ENCODE measurements at places on chromosomes 1 and 21.
A peak's percentile ranks its signal among the peaks of the same experiment; 100 is the strongest.

GRCh38 chr1:110874324-110875215, 1.6 kb downstream of the CD53 start:
- DNase-seq, result no peak

DNA sequence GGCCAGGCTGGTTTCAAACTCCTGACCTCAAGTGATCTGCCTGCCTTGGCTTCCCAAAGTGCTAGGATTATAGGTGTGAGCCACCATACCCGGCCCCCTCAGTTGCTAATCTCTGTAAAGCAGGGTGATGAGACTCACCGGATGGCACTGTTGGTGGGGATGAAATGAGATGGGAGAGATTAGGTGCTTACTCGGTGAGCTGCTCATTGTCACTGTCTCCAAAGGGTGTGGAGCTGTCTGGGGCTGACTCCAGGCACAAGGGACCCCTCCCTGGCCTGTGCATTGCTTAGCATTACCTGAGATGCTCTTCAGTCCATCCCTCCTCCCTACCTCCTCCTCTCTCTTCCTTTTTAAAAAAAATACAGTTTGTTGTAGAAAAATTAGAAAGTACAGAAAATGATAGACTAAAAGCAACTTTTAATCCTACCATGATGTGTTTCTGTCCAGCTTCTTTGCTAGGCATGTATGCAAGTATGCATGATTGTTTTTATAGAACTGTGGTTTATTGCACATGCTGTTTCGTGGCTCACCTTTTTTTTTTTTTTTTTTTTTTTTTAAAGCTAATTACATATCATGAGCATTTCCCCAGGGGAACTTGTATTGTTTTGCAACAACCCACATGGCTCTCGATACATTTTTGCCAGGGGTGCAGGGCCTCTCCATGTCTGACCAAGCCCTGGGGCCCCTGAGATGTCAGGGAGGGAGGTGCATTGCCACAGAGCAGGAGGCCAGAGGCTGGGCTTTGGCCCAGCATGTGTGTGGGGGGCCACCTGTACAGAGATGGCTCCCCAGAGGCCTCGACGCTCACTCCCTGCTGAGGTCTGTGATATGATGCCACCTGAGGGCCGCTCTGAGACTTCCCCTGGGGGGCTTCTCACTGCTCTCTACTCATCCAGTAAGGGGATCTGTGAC, 55.4 kb downstream of the ARHGEF10L start:
- DNase-seq, result no peak

GRCh38 chr1:39890273-39890672, 7.0 kb upstream of the TRIT1 start:
- no peak for DNase-seq

GRCh38 chr1:204041232-204041767, 31.6 kb upstream of the SOX13 start:
- DNase-seq, result no peak

- DNase-seq, result no peak
Measured at GRCh38 chr1:162026881-162027280, 3.2 kb upstream of the OLFML2B start.

DNA sequence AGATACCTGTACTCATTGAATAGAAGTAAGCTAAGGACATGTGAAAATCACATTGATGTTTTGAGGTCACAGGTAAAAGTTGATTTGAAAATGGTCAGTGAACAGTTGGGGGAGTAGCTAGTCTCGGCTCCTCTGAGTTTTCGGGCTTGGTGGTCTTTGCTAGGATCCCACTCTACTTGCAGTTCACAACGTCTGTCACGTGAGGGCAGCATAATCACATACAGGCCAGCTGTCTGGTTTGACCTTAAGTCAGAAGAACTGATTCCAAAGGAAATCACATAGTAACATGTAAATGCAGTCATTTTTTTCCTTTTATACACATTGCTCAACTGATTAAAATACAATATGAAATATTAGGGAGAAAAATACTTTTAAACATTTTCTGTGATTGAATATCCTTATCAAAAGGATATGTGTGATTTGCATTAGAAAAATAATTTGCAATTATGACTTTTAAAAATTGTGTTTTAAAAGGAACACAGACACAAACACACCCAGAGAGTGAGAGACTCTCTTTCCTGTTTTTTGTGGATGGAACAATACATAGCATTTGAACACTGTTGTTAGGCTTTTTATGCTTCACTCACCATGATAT, 21.8 kb upstream of the PDC start:
- DNase-seq, result peak; percentile 16

DNA sequence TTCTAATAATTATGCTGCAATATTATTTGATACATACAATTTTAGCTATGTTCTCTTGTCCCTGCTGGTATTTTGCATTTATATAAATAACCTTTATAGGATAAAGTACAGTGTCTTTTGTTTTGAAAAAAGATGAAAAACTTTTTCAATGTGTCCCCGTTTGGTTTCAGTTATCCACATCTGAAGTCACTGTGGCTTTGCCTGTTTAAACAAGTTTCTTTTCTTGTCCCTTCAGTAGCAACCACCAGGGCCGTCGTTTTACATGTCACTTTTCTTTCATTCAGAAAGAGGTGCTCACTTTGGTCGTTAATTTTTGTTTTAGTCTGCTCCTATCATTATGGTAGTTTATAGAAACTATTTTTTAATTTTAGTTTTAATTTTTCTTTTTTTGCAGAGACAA, 41.4 kb downstream of the RABGAP1L start:
- DNase-seq, result no peak

- DNase-seq, result no peak
Measured at GRCh38 chr1:3594706-3595377, 16.5 kb downstream of the MEGF6 start.

DNA sequence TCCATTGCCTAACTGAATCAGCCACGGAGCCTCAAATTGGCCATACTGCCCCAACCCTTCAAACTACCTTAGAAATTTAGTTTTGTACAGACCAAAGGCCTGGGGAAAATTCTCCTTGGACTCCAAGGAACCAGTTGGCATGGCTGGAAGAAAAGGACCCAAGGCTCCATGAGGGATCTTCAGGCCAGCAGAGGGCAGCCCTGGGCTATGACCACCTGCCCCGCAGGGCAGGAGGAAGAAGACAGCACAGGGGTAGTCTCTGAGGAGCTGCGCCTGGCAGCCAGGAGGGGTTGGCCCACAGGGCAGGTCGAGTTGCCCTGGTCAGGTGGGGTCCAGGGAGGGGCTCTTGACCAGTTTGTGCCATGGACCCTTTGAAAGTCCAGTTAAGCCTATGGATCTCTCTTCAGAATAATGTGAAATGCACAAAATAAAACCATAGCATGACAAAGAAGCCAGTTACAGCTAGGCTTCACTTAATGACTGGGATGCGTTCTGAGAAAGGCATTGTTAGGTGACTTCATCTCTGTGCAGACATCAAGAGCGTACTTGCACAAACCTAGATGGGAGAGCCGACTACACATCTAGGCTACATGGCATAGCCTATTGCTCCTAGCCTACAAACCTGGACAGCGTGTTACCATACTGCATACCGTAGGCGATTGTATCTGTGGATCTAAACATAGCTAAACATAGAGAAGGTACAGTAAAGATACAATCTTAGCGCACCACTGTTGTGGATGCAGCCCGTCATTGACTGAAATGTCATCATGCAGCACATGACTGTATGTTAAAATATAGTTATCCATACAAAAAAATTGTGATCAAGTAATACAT, 26.1 kb downstream of the CACNA1S start:
- peak; percentile 15 for DNase-seq

GRCh38 chr1:15276691-15277446, 29.8 kb downstream of the FHAD1 start:
- DNase-seq, result no peak

DNA sequence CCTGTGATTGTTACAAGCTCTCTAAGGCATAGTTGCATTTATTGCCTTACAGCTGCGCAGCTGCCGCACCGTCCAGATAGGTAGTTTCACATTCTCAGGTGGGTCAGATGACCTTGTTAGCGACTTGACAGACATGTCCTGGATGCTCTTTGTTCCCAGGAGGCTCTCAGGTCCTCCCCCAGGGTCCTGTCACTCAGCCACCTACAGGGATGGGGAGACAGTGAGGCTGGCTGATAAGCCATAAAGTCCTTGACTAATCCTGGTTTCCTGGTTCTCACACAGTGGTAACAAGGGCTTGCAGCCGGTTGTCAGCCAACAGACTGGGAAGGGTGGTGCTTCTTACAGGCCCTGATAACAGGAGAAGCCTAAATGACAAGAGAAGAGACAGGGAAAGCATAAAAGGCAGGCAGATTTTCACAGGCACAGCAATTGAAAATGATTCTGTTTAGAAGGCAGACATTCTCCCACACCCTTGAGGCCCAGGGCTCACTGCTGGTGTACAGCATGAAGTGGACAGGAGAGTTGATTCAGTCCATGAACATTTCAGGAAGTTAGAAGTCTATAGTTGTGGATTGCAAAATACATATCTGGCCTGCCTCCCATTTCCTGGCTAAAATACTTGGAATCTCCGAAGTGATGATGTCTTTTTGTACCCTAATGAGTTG, 2.9 kb downstream of the ARF1 start:
- no peak for DNase-seq

DNA sequence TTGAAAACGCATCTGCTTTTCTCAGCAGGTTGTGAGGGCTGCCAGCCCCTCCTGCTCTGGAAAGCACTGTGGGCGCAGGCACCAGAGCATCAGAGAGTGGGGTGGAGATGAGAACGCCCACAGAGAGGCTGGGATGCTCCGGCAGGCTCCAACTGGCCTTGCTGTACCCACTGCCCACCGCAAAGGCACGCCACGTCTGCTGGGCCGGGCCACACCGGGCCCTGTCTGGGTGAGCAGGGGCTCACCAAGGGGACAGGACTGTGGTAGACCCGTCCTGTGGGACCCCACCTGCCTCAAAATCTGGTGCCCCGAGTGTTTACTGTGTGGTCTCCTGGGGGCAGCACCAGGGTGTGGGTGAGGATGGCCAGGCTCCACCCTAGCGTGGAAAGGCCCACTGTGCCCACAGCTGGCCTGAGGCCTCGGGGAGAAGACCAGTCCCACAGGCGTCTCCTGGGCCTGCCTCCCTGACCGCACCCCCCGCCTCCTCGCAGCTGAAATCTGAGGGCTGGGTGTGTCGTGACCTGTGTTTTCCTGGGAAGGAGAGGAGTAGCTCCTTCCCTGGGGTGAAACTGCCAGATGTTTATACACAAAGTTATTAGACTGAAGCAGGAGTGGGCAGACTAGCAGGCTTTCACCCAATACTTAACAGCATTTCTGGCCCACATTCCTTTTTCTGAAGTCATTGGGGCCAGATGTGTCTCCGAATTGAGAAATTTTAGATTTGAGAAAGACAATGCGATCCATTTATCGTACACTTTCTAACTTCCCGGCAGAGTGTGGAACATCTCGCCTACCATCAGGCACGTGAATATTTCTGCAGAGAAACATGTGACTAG, 53.8 kb downstream of the STUM start:
- DNase-seq, result no peak

- DNase-seq, result no peak
Measured at GRCh38 chr21:37907076-37907475, 9.2 kb downstream of the KCNJ6 start.

DNA sequence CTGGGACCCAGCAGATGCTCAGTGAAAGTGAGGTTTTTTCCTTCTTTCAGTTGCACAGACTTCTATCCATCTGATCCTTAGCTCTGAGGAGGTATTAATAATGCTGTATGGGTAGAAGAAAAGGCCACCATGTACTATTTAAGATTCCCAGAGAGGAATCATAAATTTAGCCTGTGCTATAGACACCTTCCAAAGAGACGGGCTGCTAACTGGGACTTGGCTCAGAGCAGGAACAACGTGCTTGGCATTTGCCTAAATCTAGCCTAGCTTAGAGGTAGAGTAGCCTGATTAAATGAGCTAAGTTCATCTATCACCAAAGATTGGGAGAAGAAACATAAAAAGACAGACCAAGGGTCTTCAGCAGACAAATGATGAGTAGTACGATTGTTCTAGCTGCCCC, 176.9 kb upstream of the BEND5 start:
- DNase-seq, result no peak

- DNase-seq, result no peak
Measured at GRCh38 chr21:36656138-36656537, 42.8 kb upstream of the SIM2 start.

GRCh38 chr1:14625572-14625971, 27.1 kb downstream of the KAZN start:
- DNase-seq, result no peak

DNA sequence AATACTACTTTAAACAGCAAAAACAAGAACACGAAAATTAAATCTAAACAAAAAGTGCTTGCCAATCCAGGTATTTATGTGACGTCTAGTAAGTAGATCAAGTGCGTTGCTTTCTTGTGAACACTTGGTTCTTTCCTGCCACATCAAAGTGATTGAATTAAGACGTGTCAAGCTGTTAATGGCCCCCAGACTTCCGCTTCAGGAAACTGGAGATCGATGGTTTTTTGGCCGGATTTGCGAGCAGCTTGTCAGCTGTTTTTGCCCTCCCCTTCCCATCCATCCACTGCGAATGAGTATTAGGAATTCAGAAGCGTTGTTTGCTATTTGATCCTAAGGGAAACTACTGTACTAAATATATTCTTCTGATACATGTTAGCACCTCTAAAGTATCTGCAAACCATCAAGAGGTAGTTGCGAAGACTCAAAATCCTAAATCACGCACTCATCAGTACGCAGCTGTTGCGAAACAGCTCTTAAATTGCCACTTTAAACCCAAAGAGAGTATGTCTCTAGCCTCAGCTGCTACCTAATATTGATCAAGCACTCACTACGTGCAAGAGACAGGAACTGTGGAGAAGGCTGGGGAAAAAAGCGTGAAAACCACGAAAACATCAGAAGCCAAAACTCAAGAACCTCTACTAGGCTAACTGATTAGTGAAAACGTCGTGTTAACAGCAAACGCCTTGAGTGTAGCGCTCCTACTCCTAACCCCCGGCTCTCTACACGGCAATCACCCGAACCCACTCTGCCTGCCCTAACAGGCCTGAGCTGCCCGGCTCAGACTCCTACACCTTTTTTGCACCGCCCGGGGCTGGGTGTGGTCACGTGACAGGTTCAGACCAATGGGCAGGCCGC, 473 bp upstream of the BRDT start:
- DNase-seq, result peak; percentile 46

DNA sequence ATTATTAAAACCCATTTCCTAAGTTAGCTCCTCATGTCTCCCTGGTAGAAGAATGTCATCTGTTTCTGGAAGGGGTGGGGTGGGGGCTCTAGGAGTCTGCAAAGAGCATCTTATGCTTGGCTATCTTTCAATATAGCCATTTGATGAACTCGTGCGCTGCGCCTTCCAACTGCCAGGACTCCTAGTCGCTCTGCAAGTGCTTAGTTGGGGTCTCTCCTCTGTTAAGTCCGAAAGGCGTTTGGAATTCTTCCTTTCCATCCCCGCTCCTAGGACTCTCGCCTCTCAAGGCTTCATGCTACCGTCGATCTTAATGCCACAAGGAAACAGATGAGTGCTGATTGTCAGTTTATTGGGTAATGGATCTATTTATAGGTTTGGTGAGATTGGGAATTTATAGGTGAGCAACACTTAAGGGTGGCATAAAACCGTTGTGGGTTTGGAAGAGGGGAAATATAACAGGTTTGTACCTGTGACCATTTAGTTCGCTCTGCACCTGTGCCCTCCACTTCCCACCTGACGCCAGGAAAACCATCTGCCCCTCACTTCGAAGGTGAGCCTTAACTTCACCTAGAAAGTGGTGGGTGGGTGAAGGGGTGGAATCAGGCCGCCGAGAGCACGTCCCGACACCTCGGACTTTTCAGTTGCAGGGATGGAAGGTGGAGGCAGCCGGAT, 1.1 kb downstream of the KCNH1 start:
- no peak for DNase-seq
